ENCODE measurements at places on chromosomes 2 and 18. TPM values are rescaled to one million over a fixed set of nuclear protein-coding genes. Genes with fewer than 3 reads are reported as not detected.

The ERBB4 gene
- total RNA-seq = not detected

The SCN1A gene
- total RNA-seq = not detected

The CHCHD5 gene
- total RNA-seq = 25.4 TPM

The ST8SIA3 gene
- not detected for total RNA-seq

The OSR1 gene
- total RNA-seq = not detected

The SAG gene
- total RNA-seq = 0.23 TPM

The MPP4 gene
- not detected for total RNA-seq

The FBXO15 gene
- 0.23 TPM for total RNA-seq

The TMEM182 gene
- 4.4 TPM for total RNA-seq

The TMEM178A gene
- total RNA-seq = not detected

DNA sequence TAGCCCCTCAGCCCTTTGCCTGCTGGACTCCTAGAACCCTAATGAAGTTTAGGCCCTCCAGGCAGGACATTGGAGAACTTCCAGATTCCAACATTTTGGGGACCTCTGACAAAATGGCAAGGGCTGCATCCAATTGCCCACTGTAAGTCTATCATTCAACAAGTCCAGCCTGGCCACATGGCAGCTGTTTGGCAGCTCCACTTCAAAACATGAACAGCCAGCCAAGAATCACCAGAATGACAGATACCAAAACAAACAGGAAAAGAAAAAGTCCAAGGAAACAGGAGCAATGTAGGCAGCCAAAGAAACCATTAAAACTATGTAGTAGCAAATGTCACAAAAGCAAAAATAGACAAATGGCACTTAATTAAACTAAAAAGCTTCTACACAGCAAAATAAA is 25.5 kb downstream of the SLC4A5 start:
- DNase-seq = no peak

- peak; percentile 35 for DNase-seq
Observed at GRCh38 chr2:231931481-231931915, 5.3 kb upstream of the NPPC start.

DNA sequence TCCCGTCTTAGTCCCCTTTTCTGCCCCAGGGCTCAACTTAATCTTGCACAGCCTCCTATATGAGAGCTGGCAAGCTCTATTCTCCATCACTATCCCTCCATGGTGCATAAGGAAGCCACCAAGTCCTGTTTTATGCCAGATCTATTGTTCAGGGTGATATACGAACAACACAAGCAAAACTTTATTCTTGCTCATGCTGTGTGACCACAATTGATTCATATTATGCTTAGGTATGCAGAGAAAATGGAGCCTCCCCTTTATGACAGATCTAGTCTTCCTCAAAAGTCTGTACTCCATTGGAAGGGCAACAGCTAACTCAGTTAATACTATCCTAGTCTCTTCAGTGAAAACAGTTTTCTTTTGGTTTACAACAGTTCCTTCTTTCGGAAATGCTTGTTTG is 94.0 kb upstream of the STON1 start:
- no peak for DNase-seq

DNA sequence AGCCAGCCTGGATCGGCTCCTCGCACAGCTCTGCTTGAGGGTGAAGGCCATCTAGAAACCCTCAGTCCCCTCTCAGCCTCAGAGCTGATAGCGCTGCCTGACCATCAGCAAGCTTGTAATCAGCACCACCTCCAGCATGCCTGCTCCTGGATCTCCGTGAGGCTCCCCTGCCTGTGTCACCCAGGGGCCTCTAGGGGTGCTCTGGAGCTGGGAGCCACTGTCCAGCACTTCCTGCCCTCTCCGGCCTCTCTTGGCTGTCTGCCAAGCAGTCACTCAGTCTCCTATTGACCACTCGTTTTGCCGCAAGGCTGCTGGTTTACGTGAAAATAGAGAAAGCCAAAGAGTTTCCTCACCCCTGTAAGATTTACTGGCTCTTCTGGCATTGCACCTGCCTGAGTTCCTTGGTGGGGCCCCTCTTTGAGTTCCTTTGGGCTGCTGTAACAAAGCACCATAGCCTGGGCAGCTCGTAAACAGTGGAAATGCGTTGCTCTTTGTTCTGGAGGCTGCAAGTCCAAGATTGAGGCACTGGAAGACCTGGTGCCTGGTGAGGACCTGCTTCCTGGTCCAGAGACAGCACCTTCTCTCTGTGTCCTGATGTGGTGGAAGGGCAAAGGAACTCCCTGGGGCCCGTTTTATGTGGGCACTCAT is 17.9 kb downstream of the CAPN10 start:
- DNase-seq = no peak

- DNase-seq = no peak
Observed at GRCh38 chr2:168757223-168757622, 45.2 kb upstream of the NOSTRIN start.

- no peak for DNase-seq
Observed at GRCh38 chr2:184727813-184728212, 129.5 kb downstream of the ZNF804A start.

- DNase-seq = no peak
Observed at GRCh38 chr2:197575987-197576386, 60.1 kb downstream of the MOB4 start.

GRCh38 chr2:241579281-241579680 is 20.7 kb downstream of the BOK start:
- no peak for DNase-seq

DNA sequence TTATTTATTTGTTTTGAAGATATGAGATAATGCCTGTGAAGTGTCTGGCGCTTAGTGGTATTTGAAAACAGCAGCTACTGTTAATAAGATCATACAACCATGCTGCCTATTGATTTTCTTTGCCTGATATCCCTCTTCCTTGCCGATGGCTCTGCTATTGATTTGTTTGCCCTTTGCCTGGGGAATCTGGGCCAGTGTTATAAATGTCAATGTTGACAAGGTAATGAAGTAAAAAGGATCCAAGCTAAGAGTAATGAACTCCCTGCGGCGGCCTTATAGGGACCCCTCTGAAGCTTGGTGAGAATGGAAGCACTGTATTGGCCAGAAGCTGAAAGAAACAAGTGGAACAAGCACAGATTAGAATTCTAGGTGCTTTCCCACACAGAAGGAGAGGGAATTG is 854.6 kb downstream of the CNTNAP5 start:
- DNase-seq = no peak

GRCh38 chr2:68258851-68259250 is 6.5 kb upstream of the PPP3R1 start:
- DNase-seq = no peak

DNA sequence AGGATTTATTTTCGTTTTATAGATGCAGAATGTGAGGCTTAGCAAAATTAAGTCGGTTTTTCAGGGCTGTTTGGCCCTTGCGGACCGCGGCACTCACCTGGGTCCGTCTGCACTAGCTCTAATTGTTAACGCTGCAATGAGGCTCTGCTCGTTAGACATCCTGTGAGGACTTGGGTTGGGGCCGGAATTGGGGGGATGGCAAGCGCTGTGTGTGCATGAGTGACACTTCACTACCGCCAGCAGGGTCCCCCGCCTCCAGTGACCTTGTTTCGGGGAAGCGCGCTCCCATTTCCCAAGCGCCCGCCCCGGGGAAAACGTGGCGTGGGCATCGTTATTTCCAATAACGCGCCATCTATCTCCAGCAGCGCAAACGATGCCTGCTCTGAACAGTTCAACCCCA is 54.2 kb downstream of the KCNG2 start:
- peak; percentile 22 for DNase-seq

- DNase-seq = no peak
Observed at GRCh38 chr2:127479219-127479825, 47.0 kb downstream of the IWS1 start.

DNA sequence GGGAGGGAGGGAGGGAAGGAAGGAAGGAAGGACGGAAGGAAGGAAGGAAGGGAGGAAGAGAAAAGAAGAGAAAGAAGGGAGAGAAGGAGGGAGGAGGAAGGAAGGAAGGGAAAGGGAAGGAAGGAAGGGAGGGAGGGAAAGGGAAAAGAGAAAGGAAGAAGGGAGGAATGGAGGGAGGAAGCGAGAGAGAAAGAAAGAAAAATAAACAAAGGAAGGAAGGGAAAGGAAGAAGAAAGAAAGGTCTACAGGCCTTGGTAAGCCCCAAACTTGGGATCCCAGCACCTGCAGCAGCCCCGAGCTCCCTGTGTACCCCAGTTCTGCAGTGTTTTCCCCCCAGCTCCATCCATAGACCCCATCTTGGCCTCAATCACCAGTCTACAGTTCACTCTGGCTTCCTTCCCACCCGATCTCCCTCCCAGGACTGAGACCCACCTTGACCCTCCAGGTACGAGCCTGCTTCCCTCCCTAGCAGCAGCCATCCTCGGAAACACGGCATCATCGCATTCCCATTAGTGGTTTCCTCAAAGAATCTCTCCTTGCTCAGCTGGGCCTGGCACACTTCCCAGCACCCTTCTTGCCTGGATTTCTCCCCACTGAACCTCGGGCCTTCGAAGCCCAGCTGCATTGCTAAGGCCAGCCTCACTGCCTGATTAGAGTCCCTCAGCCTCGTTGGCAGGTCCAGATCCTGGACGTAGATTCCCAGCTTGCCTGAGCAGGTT is 46.1 kb upstream of the SH3BP4 start:
- no peak for DNase-seq

- DNase-seq = no peak
Observed at GRCh38 chr2:209495855-209496585, 72.2 kb downstream of the MAP2 start.

GRCh38 chr2:206797376-206797775 is 32.0 kb downstream of the FASTKD2 start:
- DNase-seq = no peak

DNA sequence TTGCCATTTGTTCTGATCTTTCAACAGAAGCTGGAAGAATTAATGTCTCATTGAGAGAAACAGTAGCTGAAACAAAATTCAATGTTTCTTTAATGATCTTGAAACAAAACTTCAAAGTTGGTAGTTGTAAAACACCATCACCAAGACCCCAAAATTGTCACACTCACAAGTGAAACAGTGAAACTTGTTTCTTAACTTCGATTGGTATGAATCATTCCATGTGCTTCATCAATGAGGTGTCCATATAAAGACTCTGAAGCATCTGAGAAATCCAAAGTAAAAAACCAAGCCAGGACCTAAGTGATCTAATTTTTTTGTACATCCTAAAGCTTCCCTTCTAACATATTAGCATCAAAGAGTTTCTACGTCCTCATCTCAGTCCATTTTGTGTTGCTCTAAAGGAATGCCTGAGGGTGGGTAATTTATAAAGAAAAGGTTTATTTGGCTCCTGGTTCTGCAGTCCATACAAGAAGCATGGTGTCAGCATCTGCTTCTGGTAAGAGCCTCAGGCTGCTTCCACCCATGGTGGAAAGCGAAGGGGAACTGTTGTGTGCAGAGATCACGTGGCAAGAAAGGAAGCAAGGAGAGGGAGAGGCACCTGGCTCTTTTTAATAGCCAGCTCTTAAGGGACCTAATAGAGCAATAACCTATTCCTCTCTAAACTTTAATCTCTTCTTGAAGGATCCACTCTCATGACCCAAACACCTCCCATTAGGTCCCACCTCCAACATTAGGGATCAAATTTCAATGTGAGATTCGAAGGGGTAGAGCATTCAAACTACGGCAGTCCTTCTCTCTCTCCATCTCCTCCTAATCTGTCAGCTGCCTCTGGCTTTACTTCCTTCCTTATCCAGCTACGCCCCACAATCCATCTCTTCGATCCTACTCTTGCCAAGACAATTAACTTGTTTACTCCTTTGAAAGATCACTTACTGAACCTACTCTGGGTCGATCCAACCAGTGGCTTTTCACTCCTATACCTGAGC is 20.7 kb upstream of the TLK1 start:
- no peak for DNase-seq

- DNase-seq = no peak
Observed at GRCh38 chr2:39852831-39853230, 73.8 kb upstream of the THUMPD2 start.

- no peak for DNase-seq
Observed at GRCh38 chr2:227132986-227133385, 31.0 kb downstream of the COL4A4 start.

DNA sequence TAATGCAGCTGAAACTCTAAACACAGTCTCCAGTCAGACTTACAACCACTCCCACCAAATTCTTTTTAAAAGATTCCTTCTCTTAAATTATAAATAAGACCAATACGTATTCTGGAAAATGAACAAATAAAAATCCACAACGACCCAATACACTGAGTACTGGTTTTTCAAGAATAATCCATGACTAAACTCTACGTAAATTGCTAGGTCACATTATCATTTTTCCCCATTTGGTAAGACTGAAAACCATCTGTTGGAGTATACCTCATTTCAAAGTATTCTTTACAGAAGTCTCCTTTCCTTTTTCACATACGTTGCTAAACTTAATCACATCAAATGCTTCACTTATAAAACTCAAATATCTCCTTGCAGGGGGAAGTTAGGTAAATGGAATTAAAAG is 6.0 kb downstream of the ZNF516 start:
- DNase-seq = no peak

DNA sequence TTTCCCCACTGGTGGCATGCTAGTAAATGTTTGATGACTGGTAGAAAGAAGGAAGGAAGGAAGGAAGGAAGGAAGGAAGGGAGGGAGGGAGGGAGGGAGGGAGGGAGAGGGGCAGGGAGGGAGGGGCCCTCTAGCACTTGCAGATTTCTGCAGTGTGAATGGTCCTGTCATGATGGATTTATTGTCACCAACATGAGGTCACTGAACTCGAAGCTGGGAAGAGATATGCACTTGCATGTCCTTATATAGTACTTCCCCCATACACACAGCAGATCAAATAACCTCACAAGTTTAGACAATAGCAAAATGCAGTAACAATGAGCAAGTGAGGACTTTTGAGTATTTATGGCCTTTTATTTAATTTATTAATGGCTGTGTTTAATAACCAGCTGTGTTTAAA is 44.5 kb upstream of the CXCR4 start:
- no peak for DNase-seq

- DNase-seq = no peak
Observed at GRCh38 chr2:17879137-17879912, 858 bp downstream of the KCNS3 start.

DNA sequence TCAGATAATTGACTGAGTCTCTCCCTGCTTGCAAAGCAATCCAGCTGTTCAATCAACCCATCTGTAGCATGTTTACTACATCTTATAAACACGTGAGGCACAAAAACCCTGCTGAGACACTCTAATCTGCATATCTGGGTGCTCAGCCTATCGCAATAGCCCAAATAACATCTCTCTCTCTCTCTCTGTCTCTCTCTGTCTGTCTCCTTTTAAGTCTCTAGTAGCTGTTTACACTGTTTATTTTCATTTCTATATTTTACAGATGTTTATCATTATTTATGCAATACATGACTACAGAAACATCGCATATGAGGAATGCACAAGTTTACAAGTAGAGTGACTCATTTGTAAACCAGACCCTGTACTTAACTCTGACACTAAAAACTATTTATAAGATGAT is 422.1 kb upstream of the DSEL start:
- no peak for DNase-seq

Data from activated CD8-positive, alpha-beta memory T cell treated with anti-CD3 and anti-CD28 coated beads, Interleukin-2, amount 10 ng/mL, durations not matched to agents 7 days and 5 days (primary cell).